ENCODE measurements at places on chromosomes 16 and 17.
A peak's percentile ranks its signal among the peaks of the same experiment; 100 is the strongest.

DNA sequence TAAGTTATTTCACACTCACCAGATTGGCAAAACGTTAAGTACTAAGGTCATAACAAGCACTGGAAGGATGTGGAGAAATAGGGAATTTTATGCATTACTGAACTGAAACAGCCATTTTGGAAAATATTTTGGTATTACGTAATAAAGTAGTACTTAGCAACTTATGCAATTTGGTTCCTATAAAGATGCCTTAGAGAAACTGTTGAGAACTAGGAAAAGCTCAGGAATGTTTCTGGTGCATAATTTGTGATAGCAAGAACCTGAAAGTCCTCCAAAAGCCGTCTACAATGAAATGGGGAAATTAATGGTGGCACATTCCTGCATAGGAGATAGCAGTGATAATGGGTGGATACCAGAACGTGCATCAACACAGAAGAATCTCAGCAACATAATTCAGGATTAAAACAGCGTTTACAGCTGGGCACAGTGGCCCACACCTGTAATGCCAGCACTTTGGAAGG is 472.5 kb downstream of the WWOX start:
- no peak for DNase-seq

- DNase-seq = no peak
Observed at GRCh38 chr17:63041722-63042121, 75.7 kb downstream of the TANC2 start.

DNA sequence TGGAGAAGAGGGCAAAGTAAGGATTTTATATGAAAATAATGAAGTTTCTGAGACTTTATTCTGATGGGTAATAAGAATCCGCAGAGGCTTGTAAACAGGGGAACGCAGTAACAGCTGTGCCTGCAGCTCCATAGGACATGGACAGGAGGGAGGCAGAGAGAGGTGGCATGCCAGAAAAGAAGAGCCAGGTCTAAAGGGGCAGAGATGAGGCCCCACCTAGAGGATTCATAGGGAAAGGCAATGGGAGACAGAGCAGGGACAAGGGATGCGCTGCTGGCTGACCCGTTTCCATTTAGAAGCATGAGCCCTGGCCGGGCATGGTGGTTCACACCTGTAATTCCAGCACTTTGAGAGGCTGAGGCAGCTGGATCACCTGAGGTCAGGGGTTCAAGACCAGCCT is 340.3 kb upstream of the CDH5 start:
- DNase-seq = peak; percentile 59

- no peak for DNase-seq
Observed at GRCh38 chr17:29665481-29665810, 42.7 kb upstream of the CORO6 start.

DNA sequence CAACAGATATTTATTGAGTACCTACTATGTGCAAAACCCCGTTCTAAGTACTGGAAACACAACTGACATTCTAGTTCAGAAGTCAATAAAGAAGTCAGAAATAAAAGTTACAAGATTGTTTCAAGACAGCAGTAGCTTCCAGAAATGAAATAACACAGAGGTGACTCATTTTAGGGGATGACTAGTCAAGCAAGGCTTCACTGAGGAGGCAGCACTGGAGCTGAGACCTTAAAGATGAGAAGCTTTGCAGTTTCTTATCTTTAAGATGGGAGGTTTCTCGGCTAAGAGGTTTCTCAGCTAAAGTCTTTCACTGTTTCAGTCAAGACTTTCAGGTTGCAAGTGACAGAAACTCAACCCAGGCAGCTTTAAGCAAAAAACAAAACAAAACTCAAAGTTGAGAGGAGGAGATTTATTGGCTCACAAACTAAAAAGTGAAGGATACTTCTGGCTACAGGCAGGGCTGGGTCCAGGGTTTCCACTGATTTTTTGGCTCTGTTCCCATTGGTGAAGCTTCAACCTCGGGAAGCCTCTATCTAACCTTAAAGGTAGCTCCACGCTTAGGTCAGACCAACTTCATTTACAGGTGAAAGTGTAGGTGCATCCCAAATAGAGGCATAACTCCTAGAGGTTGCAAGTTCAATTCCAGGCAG is 7.4 kb upstream of the MMP2 start:
- DNase-seq = peak; percentile 95

- peak; percentile 69 for DNase-seq
Observed at GRCh38 chr17:68054296-68054900, 18.9 kb downstream of the KPNA2 start.

DNA sequence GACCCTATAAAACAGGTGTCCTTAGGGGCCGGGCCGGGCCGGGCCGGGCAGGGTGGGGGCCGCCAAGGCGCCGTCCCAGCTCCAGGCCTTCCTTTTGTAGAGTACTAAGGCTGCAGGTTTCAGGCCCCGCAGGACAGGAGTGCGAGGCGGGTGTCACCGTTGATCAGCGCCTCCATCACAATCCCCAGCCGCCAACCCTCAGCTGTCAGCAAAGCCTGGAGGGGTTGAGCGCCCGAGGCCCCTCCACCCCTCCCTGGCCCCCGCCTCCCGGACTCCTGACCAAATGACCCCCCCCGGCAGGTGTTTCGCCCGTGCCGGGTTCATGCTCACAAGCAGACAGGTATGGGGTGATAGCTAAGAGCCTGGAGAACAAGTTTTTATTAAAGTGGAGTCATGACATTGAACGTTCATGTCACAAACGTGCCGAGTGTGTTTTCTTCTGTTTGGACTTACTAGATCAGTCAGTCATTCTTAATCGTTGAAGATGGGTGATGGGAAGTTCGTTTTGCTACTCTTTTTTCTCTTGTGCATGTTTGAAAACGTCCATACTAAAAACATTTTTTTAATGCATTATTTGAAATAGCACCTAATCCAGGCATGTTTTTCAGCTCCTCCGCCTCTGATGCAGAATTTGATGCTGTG is 534 bp downstream of the ARL2BP start:
- DNase-seq = peak; percentile 12

DNA sequence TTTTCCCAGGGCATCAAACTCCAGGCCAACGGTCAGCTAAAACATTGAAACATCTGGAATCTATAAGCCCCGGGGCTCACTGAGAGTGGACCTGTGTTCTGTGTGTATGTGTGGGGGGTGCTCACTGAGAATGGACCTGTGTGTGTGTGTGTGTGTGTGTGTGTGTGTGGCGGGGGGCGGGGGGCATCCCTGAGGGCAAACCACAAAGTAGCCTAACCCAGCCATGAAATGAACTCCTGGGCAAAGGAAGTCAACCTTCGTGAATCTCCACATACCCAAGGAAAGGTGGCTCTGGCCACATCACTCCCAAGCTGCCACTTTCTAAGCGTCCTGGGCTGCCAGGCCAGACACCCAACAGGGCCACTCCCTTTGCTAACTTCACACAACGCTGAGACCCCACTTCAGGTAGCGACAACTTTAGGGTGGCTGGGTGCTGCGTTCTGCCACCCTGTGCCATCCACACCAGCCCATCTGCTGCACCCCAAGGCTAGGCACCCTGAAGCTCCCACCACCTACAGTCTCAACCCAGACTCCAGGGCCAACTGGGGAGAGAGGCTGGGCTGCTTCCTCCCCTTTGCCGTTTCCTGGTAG is 1.6 kb downstream of the MAFG start:
- no peak for DNase-seq

DNA sequence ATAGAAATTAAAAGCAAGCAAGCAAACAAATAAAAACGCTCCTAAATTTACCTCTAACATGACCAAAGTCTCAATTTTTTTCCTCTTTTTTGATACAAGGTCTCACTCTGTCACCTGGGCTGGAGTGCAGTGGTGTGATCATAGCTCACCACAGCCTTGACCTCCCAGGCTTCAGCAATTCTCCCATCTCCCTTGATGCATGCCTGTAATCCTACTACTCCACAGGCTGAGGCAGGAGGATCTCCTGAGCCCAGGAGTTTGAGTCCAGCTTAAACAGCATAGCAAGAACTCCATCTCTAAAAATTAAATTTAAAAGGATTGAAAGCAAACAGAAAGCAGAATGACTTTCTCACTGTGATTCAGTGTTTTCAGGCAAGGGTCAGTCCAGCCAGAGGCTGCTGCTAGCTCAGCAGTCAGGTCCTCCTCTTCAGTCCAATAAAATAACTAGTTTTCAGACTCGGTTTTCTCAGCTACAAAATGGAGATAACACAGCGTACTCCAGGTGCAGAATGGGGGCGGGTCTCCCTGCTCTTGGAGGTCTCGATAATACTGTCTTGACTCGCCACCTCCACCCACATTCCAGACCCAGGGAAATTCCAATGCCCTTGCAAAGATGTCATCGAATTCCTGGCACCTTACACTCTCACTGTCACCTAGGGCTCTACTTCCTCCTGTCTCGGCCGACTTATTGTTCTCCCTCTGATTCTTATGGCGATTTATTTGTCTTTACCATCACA is 20.7 kb upstream of the MRTFB start:
- peak; percentile 41 for DNase-seq

DNA sequence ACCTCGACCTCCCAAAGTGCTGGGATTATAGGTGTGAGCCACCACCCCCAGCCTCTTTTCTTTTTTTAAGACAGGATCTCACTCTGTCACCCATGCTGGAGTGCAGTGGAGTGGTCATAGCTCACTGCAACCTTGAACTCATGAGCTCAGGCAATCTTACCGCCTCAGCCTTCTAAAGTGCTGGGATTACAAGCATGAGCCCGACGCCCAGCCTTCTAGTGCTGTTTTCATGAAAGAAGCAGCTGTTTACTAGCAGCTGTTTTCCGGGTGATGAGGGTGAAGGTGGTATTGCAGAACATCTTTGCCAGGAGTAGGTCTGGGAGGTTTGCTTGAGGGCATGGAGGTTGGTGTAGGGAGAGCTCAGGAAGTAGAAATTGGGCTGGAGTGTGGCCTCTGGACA is 2.0 kb downstream of the ADCY7 start:
- no peak for DNase-seq

DNA sequence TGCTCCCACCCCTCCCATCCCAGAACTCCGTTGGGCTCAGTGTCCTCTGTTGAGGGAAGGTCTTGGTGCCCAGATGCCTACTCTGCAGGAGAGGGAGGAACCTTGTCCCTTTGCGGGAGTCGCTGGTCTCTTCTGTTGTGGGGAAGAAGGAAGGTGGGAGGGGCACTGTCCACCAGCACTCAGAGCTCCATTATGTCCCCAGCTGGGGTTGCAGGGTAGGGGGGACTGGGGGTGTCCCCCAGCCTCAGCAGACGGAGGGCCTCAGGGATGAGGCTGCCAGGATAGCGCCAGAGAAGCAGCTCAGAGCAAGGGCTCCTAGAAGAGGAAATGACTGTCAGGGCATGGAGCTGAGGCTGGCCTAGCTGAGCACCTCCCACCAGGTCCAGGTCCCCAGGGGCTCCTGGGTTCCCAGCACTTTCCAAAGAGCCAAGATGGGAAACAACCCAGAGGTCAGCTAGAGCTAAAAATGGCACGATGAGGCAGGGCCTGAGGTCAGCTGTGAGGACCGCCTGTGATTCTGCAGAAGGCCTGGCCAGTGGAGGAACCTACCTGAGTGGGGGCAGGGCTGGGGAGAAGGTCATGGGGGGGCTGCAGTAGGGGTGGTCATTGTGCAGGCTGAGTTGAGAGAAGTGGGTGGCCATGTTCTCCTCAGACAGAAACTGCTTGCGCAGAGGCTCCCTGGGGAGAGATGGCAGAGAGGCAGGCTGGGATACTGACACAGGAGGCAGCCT is 893 bp downstream of the HCFC1R1 start:
- DNase-seq = no peak

DNA sequence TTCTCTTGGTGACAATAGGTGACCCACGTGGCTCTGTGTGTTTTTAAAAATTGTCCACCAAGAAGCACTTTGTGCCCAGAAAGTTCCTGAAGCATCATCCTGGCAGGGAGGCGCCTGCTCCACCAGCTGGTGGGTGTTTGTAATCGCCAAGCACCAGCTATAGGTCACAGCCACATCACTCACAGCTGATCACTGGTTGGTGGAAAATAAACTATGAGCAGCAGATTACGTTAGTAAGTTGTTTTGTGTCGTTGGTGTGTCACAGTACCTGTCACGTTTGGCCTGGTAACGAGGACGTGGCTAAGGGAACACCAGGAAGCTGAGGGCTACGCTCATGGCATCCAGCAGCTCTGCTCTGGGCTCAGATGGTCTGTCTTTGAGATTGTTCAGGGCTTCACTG is 10.1 kb downstream of the MRM3 start:
- DNase-seq = peak; percentile 16

DNA sequence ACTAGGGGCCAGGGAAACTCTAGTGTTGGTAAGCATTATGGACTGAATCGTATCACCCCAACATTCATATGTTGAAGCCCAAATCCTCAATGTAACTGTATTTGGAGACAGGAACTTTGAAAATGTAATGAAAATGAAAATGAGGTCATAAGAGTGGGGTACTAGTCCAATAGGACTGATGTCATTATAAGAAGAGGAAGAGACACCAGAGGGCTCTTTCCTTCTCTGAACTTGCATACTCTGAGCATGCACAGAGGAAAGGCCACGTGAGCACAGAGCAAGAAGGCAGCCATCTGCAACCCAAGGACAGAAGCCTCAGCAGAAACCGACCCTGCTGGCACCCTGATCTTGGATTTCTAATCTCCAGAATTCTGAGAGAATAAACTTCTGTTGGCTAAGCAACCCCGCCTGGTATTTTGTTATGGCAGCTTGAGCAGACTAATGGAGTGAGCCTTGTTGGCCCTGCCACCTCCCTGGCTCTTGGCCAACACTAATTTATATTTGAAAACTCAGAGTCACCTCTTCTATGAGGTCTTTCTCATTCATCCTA is 273.4 kb downstream of the NTN1 start:
- DNase-seq = no peak

GRCh38 chr16:52741351-52741750 is 194.4 kb upstream of the TOX3 start:
- DNase-seq = no peak

- no peak for DNase-seq
Observed at GRCh38 chr16:14146445-14146844, 75.3 kb downstream of the MRTFB start.

- no peak for DNase-seq
Observed at GRCh38 chr16:60640038-60640437, 1396.2 kb downstream of the CDH8 start.

GRCh38 chr17:55607731-55608341 is 96.6 kb upstream of the SMIM36 start:
- DNase-seq = peak; percentile 92

- DNase-seq = peak; percentile 15
Observed at GRCh38 chr16:53511403-53512280, 8.6 kb upstream of the AKTIP start.

DNA sequence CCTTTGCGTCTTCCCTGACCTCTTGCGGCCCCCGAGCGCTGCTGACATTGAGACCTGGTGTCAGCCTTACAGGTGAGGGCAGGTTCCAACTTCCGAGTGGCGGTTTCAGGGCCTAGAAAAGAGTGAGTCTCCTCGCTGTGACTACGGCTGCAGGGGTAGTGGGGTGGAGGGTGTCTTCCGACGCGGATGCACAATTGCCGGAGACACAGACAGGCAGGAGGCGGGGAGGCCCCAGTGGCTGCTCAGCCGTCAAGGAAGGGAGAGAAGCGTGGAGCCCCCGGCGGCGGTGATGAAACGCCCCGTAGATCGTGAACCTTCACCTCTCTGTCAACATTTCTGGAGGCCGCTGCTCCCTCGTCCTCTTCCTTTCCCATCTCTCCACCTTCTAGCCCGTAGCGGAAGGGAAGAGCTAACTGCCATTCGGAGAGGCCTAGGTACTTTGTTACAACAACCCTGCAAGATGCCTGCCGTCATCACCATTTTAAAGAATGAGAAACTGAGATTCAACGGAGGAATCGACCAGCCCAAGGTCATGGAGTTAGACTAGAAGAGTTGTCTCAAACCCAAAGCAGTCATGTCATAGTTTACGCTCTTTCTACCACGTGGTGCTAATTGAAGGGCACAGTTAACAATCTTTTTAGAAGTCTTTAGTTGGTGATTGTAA is 485 bp downstream of the DNAJA3 start:
- DNase-seq = no peak

Data from M059J (cell line).